ENCODE measurements at places on chromosomes 2 and 18.

DNA sequence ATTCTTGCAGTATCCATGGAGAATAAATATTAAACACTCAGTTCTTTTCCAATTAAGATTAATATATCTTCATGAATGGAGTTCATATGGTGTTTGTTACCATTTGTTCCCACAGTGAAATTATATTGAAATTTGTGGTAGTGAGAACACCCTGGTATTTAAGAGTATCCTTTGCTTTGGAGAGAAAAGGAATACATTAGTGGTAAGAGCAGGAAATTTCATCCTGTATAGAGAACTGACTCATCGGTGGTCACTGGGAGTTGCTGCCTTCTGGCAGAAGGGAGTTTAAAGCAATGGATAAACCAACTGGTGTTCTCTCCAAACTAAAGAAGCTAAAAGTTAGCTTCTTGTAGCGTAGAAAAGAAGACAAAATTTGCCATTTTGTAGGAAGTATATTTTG is 107.3 kb downstream of the MYO1B start:
- no peak for DNase-seq

- no peak for DNase-seq
These were observed 327.7 kb upstream of the ZNF804A start for GRCh38 chr2:184270660-184271059.

- DNase-seq = no peak
These were observed 174.0 kb upstream of the CDH20 start for GRCh38 chr18:61159246-61159645.

GRCh38 chr2:196274387-196274809 is 103.0 kb upstream of the STK17B start:
- DNase-seq = no peak

GRCh38 chr2:134466141-134466540 is 212.3 kb downstream of the MGAT5 start:
- no peak for DNase-seq

DNA sequence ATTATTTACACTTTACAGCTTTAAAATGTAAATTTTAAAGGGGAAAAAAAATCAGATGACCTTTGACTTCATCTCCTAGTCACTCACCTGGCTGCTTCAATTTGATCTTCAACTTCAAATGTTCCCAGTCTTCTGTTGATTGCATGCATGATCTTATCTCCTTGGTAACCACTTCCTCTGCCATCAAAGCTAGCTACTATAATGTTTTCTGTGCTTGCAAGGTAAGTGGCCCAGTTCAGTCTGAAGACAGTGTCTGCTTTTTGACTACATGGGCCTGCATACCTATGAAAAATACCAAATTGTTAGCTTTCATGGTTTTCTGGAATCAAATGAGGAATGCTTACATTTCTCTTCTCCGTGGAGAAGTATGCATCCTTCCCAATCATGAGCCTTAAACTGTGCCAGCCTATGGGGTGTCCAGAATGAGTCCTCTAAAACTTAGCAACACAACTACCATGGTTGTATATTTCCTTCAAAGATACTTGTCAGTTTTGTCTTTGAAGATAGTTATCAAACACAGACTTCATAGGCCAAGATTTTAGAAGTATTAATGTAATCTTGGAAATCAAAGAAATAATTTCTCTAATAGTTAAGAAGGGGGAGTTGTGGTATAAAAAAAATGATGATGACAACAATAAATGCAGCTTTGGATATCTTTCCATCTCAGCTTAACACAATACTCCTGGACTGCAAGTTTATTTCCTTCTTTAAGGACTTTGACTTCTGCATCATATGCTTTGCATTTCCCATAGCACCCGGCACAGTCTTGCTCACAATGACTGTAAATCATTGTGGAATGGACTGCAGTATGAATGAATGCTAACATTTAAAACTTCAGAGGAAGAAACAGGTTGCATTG is 62.1 kb downstream of the DPP4 start:
- DNase-seq = no peak

- DNase-seq = no peak
These were observed 4.5 kb downstream of the SEMA4F start for GRCh38 chr2:74658516-74658915.

- DNase-seq = no peak
These were observed 56.7 kb downstream of the DIS3L2 start for GRCh38 chr2:232018181-232018580.

- no peak for DNase-seq
These were observed 11.0 kb upstream of the DUSP2 start for GRCh38 chr2:96156011-96156820.

- peak; percentile 52 for DNase-seq
These were observed 68.7 kb upstream of the ACSL3 start for GRCh38 chr2:222792001-222792611.
